ENCODE measurements at places on chromosomes 7 and 10.

DNA sequence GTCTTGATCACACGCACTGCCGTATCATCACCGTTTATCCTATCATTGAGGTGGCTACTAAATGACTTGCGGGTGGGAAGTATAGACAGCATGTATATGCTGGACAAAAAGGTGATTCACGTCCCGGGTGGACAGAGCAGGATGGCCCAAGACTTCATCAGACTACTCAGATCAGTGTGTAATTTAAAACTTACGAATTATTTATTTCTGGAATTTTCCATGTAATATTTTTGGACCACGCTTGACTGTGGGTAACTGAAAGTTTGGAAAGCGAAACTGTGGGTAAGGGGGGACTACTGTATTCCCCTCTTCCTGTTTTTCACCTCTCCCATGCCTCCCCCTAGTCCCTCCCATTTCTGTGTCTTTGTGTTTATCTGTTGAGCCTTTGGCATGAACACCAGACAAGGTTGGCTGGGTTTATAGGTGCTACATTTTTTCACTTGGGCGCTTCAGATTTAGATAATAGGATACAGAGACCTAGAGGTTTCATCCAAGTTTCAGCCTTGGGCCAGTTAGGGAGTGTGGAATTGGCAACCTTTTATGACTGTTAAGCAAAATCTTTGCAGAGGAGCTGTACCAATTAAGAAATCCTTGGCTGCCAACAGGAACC lies 55.8 kb downstream of the RBM20 start:
- H3K27ac ChIP-seq, result no peak overlapping the region
- H3K27me3 ChIP-seq, result no peaks in the 10 kb centered on the region
- no peaks in the 10 kb centered on the region for H3K4me1 ChIP-seq
- DNase-seq, result no peak
- H3K36me3 ChIP-seq, result no peaks in the 10 kb centered on the region

DNA sequence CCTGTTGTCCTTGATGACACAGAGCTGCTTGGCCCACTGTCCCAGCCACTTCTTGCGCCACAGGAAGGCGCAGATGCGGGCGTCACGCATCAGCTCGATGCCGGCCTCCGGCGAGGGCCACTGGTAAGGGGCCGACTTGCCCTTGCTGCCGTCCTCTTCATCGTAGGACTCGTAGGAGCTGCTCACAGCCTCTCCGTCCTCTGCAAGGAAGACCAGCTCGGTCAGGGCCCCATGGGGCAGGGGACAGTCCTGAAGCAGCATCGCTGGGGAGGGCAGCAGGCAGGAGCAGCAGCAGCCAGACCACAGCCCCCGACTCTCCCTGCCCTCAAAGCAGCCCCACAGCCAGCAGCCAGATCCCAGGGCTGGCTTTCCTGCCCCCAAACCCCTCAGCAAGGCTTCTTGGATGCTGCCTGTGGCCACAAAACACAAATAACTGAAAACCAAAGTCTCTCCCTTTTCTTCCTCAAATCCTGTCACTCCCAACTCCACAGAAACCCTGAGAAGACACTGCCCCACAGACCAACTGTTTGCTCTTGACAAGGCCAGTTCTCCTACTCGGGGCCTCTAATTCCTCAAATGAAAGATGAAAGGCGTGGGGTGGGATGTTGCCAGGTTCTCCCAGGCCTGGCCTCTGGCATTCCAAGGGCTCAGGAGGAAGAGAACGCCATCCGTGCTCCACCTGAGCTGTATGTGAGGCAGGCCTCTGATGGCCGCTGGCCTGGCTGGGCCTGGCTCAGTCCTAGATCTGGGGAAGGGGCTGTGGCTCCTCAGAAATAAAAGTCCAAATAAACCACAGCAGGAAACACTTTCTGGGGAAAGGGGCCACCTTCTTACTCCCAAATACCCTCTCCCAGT lies 76.7 kb downstream of the VWA2 start:
- no peaks in the 10 kb centered on the region for H3K36me3 ChIP-seq
- H3K27me3 ChIP-seq, result no peaks in the 10 kb centered on the region
- H3K4me1 ChIP-seq, result peaks cover 7% of the 10 kb centered on the region
- H3K27ac ChIP-seq, result no peak overlapping the region

GRCh38 chr10:30151581-30152389 lies 92.4 kb upstream of the JCAD start:
- H3K36me3 ChIP-seq, result no peaks in the 10 kb centered on the region
- DNase-seq, result peak; percentile 2
- H3K4me1 ChIP-seq, result no peaks in the 10 kb centered on the region
- H3K27ac ChIP-seq, result no peak overlapping the region
- H3K4me3 ChIP-seq, result no peak overlapping the region

DNA sequence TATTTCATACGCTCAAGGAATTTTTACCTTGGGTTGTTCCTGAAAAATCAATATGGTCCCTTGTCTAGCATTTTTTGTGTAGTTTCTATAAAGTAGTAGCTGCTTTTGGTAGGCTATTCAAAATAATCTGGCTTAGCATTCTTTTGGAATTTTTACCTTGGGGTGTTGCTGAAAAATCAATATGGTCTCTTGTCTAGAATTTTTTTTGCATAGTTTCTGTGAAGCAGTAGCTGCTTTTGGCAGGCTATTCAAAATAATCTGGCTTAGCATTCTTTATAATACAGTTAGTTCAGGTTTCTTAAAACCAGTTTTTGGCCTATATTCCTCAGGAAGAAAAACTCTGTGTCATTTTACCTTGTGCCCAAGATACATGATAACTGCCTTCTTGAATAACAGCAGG lies 301.9 kb downstream of the SUGCT start:
- no peak for DNase-seq
- no peaks in the 10 kb centered on the region for H3K4me1 ChIP-seq
- no peaks in the 10 kb centered on the region for H3K27me3 ChIP-seq
- H3K4me3 ChIP-seq, result no peak overlapping the region
- H3K27ac ChIP-seq, result no peak overlapping the region
- no peaks in the 10 kb centered on the region for H3K36me3 ChIP-seq

- H3K36me3 ChIP-seq, result no peaks in the 10 kb centered on the region
- no peak for DNase-seq
- no peak overlapping the region for H3K27ac ChIP-seq
- no peaks in the 10 kb centered on the region for H3K4me1 ChIP-seq
Measured at GRCh38 chr10:113337142-113337541, 215.7 kb upstream of the HABP2 start.

DNA sequence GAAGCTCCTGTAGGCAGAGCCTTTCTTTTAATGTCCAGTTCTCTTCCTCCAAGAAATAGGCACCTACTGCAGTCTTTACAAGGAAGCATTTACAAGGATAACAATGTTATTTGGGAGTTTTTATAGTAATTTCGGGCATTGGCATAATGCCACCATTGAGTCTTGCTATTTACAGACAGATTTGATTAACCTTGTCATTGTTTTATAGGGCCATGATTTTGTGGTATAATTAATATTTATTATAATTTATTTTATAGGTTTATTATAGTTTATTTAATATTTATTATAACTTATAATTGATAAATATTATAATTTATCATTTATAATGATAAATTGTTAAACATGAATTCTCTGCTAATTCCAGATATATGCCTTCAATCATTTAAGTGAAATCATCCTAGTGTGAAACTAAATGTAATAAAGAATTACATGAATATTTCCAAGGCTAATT lies 573 bp upstream of the POT1 start:
- DNase-seq, result no peak
- H3K27ac ChIP-seq, result no peak overlapping the region
- H3K4me3 ChIP-seq, result peak overlapping the region; percentile 88
- H3K4me1 ChIP-seq, result no peaks in the 10 kb centered on the region
- no peaks in the 10 kb centered on the region for H3K27me3 ChIP-seq

DNA sequence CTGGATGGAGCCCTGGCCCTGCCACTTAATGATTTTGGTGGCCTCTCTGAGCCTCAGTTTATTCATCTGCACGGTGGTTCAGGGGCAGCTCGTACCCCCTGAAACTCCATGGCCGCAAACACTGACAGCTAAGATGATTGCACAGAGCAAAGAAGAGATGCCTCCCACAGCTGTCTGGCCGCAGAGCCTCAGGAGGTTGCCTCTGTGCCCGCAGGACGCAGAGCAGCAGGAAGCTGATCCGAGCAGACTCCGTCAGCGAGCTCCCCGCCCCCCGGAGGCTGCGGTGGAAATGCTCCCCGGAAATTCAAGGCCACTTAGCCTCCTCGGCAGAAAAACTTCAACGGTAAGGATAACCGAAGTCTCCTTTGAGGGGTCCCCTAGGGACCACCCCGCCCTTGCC lies 30.2 kb upstream of the C10orf53 start:
- H3K36me3 ChIP-seq, result no peaks in the 10 kb centered on the region
- H3K4me1 ChIP-seq, result peaks cover 3% of the 10 kb centered on the region
- peak; percentile 25 for DNase-seq
- no peaks in the 10 kb centered on the region for H3K27me3 ChIP-seq

DNA sequence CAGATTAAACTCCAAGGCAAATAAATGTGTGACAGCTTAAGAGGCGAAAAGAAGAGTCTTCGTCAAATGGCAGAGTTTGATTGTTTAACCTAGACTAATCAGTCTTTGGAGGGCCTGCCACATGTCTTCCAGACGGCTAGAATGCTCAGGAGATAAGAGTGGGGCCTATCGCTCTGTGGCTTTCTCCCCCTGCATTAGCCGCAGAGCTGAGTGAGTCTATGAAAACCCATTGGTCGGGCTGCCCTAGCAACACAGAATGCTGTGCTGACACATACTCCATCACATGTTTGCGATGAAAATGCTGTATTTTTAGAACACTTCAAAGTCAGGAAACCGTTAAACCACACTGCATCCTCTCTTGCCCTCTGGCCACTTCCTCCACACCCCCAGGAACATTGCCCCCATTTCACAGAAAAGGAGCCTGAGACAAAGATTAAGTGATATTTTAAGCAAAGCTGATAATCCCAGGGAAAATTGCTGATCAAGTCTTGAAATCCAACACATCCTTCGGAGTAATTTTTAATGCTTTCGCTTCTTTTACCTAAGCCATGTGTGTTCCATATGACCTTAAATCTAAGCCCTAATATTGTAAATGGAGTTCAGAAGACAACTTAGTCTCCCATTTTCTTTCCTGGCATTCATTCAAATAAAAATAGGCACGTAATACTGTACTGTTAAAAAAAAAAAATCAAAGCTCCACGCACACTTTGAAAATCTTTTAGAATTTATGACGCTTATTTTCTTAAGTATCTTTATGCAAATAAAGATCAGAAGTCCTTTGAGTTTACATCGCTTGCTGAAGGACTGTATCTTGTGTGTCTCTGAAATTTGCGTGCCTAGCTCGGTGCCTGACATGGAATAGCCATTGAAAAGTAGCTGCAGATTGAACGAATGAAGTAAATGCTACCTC lies 161.2 kb downstream of the CELF2 start:
- no peaks in the 10 kb centered on the region for H3K27me3 ChIP-seq
- H3K4me3 ChIP-seq, result no peak overlapping the region
- DNase-seq, result no peak
- no peak overlapping the region for H3K27ac ChIP-seq
- no peaks in the 10 kb centered on the region for H3K36me3 ChIP-seq

GRCh38 chr7:128200376-128200775 lies 40.7 kb upstream of the LEP start:
- H3K27me3 ChIP-seq, result peaks cover 38% of the 10 kb centered on the region
- H3K27ac ChIP-seq, result no peak overlapping the region
- H3K4me1 ChIP-seq, result no peaks in the 10 kb centered on the region
- no peak overlapping the region for H3K4me3 ChIP-seq
- no peaks in the 10 kb centered on the region for H3K36me3 ChIP-seq
- DNase-seq, result no peak

- no peaks in the 10 kb centered on the region for H3K36me3 ChIP-seq
- DNase-seq, result no peak
- peaks cover 12% of the 10 kb centered on the region for H3K4me1 ChIP-seq
Measured at GRCh38 chr10:22619101-22619500, 95.3 kb downstream of the PIP4K2A start.

GRCh38 chr7:154929006-154929726 lies 73.8 kb downstream of the PAXIP1 start:
- no peak for DNase-seq
- no peak overlapping the region for H3K4me3 ChIP-seq
- H3K27me3 ChIP-seq, result no peaks in the 10 kb centered on the region
- no peak overlapping the region for H3K27ac ChIP-seq

- no peak overlapping the region for H3K4me3 ChIP-seq
- H3K36me3 ChIP-seq, result no peaks in the 10 kb centered on the region
- no peak overlapping the region for H3K27ac ChIP-seq
- no peak for DNase-seq
- no peaks in the 10 kb centered on the region for H3K4me1 ChIP-seq
Measured at GRCh38 chr10:8912108-8912507, 857.6 kb downstream of the GATA3 start.

GRCh38 chr10:49187044-49187484 lies 1.1 kb downstream of the TMEM273 start:
- peak; percentile 27 for DNase-seq
- H3K27ac ChIP-seq, result no peak overlapping the region
- no peak overlapping the region for H3K4me3 ChIP-seq
- H3K27me3 ChIP-seq, result no peaks in the 10 kb centered on the region

DNA sequence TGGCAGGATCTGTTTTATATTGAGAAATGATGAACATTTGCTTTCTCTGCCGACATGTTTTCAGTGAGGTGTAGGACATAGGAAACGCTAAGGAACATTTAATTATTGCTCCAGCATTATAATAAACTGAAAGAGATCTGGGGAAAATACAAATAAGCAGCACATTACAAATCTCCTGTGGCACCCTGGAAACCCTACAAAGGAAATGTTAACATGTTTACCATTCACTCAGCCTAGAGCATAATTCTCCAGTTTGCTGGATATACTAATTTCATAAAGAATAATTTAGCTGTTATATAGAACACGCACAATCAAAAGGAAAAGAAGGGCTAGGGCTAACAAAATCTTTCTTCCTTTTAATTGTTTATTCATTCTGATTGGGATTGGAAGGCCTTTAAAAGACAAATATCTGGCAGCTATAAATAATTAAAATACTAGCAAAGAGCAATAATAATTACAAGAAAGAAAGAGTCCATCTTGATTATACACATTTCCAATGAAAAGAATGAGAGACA lies 299.4 kb downstream of the CRPPA start:
- H3K27me3 ChIP-seq, result no peaks in the 10 kb centered on the region
- H3K4me1 ChIP-seq, result no peaks in the 10 kb centered on the region
- DNase-seq, result no peak
- H3K36me3 ChIP-seq, result no peaks in the 10 kb centered on the region

- no peak for DNase-seq
- H3K36me3 ChIP-seq, result no peaks in the 10 kb centered on the region
- H3K4me1 ChIP-seq, result no peaks in the 10 kb centered on the region
- H3K27me3 ChIP-seq, result no peaks in the 10 kb centered on the region
Measured at GRCh38 chr7:25399000-25399750, 170.9 kb upstream of the NPVF start.

DNA sequence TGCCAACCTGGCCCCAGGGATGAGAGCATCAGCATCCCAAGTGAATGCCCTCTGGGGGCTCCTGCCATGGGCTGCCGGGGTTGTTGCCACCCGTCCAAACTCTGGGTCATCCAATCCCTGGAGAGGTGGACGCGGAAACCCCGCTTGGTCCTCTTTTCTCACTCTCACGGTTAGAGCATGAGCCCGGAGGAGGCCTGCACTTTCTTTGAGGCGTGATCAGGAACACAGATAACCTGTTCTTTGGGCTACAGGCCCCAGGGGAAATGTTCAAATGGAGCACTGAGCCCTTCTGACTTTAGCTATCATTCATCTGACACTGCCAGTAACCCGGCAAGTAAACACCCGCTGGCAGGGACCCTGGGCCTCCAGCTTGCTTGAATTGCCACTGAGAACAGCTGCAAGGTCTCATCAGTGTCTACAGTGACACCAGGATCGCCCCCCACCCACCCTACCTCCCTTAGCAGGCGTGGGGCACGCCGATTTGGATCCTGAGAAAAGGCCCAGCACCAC lies 29.4 kb upstream of the SLF2 start:
- DNase-seq, result no peak
- H3K36me3 ChIP-seq, result no peaks in the 10 kb centered on the region
- H3K27me3 ChIP-seq, result no peaks in the 10 kb centered on the region
- no peak overlapping the region for H3K4me3 ChIP-seq

- no peak for DNase-seq
- no peaks in the 10 kb centered on the region for H3K27me3 ChIP-seq
- peaks cover 3% of the 10 kb centered on the region for H3K4me1 ChIP-seq
- no peak overlapping the region for H3K27ac ChIP-seq
- H3K36me3 ChIP-seq, result no peaks in the 10 kb centered on the region
- no peak overlapping the region for H3K4me3 ChIP-seq
Measured at GRCh38 chr10:60714233-60714632, 64.0 kb upstream of the CDK1 start.
